ENCODE measurements at places on chromosomes 11 and 22.

GRCh38 chr11:106728379-106728778, 289.9 kb downstream of the GUCY1A2 start:
- DNase-seq, result no peak

DNA sequence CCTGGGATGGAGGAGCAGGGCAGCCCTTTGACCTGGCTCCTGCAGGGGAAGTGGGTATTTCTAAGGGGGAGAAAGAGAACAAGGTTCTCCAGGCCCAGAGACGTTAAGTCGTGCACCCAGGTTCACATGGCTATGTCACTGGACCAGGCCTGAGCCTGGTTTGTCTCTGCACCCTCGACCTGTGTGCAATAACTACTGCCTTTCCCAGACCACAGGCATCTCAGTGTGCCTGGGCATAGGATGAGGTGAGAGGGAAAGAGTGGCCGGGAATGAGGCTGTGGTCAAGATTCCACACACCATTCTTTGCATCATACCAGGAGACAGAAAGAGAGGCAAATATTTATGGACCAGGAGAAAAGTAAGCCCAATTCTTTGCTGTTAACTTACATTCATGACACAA, 66.8 kb downstream of the PRR5L start:
- DNase-seq, result no peak

GRCh38 chr22:40024201-40025061, 29.7 kb downstream of the FAM83F start:
- DNase-seq, result peak; percentile 72

DNA sequence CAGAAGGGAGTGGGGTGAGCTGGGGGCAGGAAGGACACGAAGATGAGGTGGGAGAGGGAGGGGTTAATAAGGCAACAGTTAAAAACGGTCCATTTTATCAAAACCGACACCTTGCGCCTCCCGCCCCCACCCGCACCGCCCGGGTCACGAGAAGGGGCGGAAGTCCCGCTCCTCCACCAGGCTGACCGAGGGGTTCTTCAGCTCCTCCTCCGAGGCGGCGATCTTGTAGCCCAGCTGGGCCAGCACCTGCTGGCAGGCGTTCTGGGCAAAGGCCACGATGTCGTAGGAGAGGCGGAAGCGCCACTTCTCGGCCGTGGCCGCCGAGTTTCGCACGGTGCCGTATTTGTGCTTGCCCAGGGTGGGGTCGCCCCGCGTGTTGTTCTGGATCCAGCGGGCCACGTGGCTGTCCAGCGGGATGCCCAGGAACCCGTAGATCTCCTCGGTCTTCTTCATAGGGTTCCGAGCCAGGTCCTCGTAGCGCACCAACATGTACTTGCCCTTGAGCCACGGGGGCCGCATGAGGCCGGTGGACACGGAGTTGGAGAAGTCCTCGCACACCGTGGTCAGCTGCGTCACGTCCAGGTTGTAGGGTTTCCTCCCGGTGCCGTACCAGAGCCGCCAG, 15.8 kb downstream of the CHST1 start:
- DNase-seq, result no peak

- no peak for DNase-seq
Observed at GRCh38 chr11:61728940-61729219, 23.6 kb upstream of the MYRF start.

- DNase-seq, result no peak
Observed at GRCh38 chr11:15776366-15776765, 580.0 kb downstream of the SOX6 start.
